Frontal cortex (tissue), 4 donors: ENCODE measurements at places on chromosomes 1 and 21. TPM values are rescaled to one million over a fixed set of nuclear protein-coding genes. Genes with fewer than 3 reads are reported as not detected.

- DNase-seq, result no peak
These were observed 21.9 kb downstream of the GPR161 start for GRCh38 chr1:168114845-168115244.

DNA sequence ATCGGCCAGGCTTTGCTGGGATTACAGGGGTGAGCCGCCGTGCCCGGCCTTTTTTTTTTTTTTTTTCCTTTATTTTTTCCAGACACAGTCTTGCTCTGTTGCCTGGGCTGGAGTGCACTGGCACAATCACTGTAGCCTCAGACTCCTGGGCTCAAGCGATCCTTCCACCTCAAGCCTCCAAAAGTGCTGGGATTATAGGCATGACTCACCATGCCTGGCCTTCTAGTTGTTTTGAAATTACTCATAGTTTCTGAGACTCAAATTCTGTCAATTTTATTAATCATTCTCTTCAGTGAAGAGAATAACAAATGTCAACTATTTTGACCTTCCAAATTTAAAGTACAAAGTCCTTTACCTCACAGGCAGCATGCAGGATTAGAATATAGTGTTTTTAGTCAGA is 374.5 kb downstream of the PLA2G4A start:
- no peak for DNase-seq

GRCh38 chr1:100458661-100459357 is 79.1 kb upstream of the GPR88 start:
- no peak for DNase-seq

GRCh38 chr1:173005196-173005864 is 45.4 kb downstream of the TNFSF18 start:
- DNase-seq, result no peak

TRIM45 gene
- 3.7 TPM for total RNA-seq

PLA2G5 gene
- total RNA-seq, result 0.41 TPM

RAP1GAP gene
- total RNA-seq, result 18.8 TPM
